Neural progenitor cell (in vitro differentiated cells): ENCODE measurements at places on chromosomes 12 and 14. TPM values are rescaled to one million over a fixed set of nuclear protein-coding genes. Genes with fewer than 3 reads are reported as not detected.

- no peaks in the 10 kb centered on the region for H3K4me1 ChIP-seq
- H3K36me3 ChIP-seq: no peaks in the 10 kb centered on the region
- H3K27me3 ChIP-seq: peaks cover 7% of the 10 kb centered on the region
- no peak overlapping the region for H3K4me3 ChIP-seq
Measured at GRCh38 chr14:93944348-93945069, 17.4 kb downstream of the FAM181A start.

DNA sequence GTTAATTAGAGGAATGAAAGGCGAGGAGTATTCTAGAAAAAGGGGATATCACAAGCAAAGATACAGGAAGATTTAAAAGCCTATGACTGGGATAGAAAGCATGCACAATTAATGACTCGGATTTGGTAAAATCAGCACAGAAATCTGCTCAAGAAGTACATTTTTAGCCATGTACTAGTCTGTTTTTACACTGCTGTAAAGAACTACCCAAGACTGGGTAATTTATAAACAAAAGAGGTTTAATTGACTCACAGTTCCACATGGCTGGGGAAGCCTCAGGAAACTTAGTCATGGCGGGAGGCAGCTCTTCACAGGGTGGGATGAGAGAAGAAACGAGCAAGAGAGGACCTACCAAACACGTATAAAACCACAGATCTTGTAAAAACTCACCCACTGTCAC, 716.3 kb upstream of the MDGA2 start:
- peaks cover 4% of the 10 kb centered on the region for H3K4me1 ChIP-seq
- DNase-seq: no peak
- no peak overlapping the region for H3K27ac ChIP-seq
- no peak overlapping the region for H3K4me3 ChIP-seq
- H3K36me3 ChIP-seq: no peaks in the 10 kb centered on the region
- H3K27me3 ChIP-seq: no peaks in the 10 kb centered on the region

DNA sequence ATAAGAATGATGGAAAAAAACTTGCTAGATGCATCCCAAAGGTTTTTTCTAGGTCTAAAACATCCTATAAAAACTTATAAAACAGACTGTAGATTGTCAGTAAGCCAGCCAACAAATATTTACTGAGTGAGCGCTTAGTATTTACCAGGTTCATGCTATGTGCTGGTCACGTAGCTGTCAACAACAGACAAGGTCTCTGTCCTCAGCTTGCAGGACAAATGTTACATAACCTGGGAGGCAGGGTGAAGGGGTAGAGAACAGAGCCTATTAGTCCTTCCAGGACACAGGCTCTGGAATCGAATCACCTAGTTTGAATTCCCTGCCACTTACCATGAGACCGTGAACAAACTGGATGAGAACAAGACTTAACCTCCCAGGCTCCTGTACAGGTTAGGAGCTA, 6.4 kb downstream of the NFYB start:
- H3K27me3 ChIP-seq: no peaks in the 10 kb centered on the region
- H3K4me1 ChIP-seq: peaks cover 17% of the 10 kb centered on the region
- no peak for DNase-seq
- H3K36me3 ChIP-seq: peaks cover 22% of the 10 kb centered on the region

GRCh38 chr12:132603240-132604150, 6.9 kb downstream of the LRCOL1 start:
- no peak overlapping the region for H3K4me3 ChIP-seq
- DNase-seq: no peak
- H3K27me3 ChIP-seq: peaks cover 99% of the 10 kb centered on the region
- H3K36me3 ChIP-seq: no peaks in the 10 kb centered on the region

GRCh38 chr12:46571608-46572007, 199.0 kb upstream of the SLC38A2 start:
- no peaks in the 10 kb centered on the region for H3K27me3 ChIP-seq
- H3K36me3 ChIP-seq: no peaks in the 10 kb centered on the region
- H3K4me1 ChIP-seq: no peaks in the 10 kb centered on the region
- no peak overlapping the region for H3K4me3 ChIP-seq
- H3K27ac ChIP-seq: no peak overlapping the region

DNA sequence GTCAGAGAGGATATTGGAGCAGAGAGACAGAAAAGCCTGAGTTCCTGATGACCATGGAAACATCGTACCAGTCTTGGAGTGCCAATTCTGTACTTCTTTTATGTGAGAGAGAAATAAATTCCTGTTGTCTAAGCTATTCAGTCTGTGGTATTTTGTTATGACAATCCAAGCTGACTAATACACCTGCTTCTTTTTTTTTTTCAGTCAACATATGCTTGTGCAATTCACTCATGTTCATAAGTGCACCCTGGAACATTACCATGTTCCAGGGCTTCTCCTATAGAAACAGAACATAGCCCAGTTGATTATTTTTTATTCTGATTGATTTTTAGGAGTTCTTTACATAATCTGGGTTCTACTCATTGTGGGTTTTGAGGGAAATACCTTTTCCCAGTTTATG, 1.7 kb upstream of the CHPT1 start:
- H3K27ac ChIP-seq: no peak overlapping the region
- peaks cover 42% of the 10 kb centered on the region for H3K27me3 ChIP-seq

DNA sequence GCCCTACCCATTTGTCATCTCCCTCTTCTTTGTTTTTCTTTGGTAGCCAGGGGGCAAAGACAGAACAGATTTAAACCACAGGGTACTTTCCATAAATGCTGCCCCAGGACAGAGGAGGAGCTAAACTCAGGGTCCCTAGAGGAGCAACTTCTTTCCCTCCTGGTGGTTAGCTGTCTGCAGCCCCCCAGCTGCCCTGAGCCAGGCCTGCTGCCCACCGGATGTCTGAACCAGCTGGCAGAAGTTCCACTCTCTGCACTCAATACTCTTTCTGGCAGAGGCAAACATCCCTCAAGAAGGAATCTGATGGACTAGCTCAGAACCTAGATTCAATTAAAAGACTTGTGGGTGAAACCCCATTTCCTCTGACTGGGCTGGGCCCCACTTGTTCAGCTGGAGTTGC, 10.7 kb downstream of the VDR start:
- H3K27me3 ChIP-seq: peaks cover 15% of the 10 kb centered on the region
- H3K4me3 ChIP-seq: no peak overlapping the region
- DNase-seq: no peak
- no peak overlapping the region for H3K27ac ChIP-seq

GRCh38 chr12:9626291-9626690, 18.6 kb upstream of the KLRB1 start:
- no peaks in the 10 kb centered on the region for H3K36me3 ChIP-seq
- H3K4me1 ChIP-seq: no peaks in the 10 kb centered on the region
- H3K27ac ChIP-seq: no peak overlapping the region
- no peak for DNase-seq
- H3K27me3 ChIP-seq: no peaks in the 10 kb centered on the region

DNA sequence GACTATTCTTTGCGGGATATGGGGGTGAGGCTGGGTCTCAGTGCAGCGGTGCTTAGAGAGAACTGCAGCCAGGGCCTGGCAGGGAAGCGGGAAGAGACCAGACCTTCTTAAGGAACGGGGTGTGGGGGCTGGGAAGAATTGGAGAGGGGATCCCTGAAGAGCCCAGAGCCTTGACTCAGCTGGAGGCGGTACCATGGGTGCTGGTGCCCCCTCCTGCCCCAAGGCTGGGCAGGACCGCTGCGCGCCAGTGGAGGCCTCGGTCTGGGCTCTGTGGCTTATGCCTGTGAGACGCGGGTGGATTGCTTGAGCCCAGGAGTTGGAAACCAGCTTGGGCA, 1.3 kb upstream of the RNU7-1 start:
- peaks cover 25% of the 10 kb centered on the region for H3K4me1 ChIP-seq
- H3K4me3 ChIP-seq: no peak overlapping the region
- no peaks in the 10 kb centered on the region for H3K36me3 ChIP-seq
- no peak for DNase-seq

- H3K36me3 ChIP-seq: no peaks in the 10 kb centered on the region
- peak overlapping the region; percentile 53 for H3K27ac ChIP-seq
- peaks cover 26% of the 10 kb centered on the region for H3K4me1 ChIP-seq
- H3K27me3 ChIP-seq: no peaks in the 10 kb centered on the region
- H3K4me3 ChIP-seq: no peak overlapping the region
- peak; percentile 48 for DNase-seq
Measured at GRCh38 chr14:24379907-24380730, 12.1 kb downstream of the NFATC4 start.

DNA sequence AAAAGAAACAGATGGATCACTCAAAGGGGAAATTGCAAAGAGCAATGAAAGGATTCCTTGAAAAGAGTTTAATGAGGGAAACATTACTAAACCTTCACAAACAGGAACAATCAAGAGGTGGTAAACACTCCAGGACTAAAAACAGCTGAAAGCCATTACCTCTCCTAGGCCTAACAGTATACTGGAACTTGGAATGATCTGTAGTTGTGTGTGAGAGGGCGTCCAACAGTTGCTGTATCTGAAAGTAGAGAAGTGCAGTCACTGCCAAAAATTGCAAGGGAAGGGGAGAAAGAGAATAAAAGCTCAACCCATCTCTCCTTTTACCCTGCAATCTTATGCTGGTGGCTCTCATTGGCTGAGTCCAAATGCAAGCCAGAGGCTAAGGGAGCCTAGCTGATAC, 17.0 kb upstream of the MIS18BP1 start:
- H3K27ac ChIP-seq: no peak overlapping the region
- no peaks in the 10 kb centered on the region for H3K4me1 ChIP-seq
- DNase-seq: no peak
- H3K4me3 ChIP-seq: no peak overlapping the region
- no peaks in the 10 kb centered on the region for H3K36me3 ChIP-seq

DNA sequence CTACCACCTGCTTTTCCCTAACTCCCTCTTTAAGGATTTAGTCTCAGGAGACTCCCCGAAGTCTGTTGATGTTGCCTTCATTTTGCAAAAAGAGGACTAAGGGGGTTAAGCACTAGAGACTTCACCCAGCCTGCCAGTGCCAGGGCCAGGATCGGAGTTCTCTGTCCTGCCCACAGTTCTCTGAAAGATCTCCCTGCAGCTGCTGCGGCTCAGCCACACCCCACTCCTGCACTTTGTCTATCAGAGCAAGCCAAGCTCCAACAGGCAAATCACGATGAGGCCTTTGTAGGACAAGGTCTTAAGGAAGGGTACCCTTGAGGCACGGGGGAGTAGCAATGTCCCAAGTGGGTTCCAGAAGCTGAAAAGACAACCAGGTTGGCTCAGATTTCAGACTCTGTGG, 148.8 kb upstream of the EGLN3 start:
- no peaks in the 10 kb centered on the region for H3K36me3 ChIP-seq
- DNase-seq: no peak
- no peaks in the 10 kb centered on the region for H3K27me3 ChIP-seq
- no peak overlapping the region for H3K4me3 ChIP-seq
- H3K4me1 ChIP-seq: peaks cover 19% of the 10 kb centered on the region

DNA sequence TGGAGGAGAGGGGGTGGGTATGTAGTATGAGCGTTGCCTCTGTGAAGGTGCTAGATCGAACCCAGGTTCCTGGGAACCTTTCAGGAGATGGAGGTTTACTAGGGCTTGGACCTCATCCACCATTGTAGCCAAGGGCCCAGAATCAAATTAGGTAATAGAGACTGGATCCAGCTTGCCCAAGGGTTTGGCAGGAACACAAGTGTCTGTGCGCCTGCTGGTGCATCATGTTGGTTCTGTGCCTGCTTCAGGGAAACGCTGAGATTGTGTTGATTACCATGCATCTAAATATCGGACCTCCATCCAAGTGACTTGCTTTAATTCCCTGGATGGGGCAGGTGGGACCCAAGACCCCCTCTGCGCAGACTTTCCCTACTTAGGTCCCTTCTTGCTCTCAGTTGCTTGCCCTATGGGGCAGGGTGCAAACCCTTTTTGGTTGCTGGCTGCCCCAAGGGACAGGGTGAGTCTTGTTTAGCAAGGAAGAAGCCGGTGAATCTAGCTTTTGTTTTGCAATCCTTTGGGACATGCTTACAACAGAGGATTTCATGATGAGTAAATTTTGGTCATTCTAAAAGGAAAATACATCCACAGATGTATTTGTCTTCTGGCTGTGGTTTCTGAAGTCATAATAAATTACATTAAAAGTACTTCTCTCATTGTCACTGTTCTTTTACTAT, 189.8 kb upstream of the PRICKLE1 start:
- DNase-seq: no peak
- H3K4me1 ChIP-seq: no peaks in the 10 kb centered on the region
- no peaks in the 10 kb centered on the region for H3K36me3 ChIP-seq
- H3K27ac ChIP-seq: no peak overlapping the region
- H3K4me3 ChIP-seq: no peak overlapping the region

DNA sequence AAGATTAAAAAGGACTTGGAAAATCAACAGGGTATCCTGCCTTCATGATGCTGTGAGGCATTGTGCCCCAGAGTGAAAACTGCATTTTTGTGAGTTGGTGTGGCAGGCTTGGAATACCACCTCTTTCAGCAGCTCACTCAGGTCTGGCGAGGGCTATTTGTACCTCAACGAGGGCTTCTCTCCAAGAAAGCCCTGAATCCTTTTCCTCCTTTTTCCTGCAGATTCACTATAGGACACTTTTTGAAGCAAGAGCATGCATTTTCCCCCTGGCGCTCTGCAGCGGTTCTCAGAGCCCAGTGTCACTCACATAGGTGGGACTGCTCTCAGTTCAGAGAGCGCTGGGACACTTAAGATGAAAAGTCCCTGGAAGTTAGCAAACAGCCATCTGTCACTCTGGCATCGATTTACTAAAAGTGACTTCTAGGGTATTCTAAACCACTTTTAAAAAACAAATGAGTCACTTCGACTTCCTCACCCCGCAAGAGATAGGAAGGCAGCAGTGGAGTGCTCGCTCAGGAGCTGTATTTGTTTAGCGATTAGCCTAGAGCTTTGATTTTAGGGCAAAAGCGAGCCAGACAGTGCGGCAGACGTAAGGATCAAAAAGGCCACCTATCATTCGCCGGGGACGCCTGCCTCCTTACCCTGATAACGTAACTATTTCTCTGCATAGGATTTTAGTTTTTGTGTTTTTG, 782 bp upstream of the LGR5 start:
- no peak overlapping the region for H3K27ac ChIP-seq
- H3K36me3 ChIP-seq: no peaks in the 10 kb centered on the region
- peak; percentile 47 for DNase-seq
- H3K4me3 ChIP-seq: peak overlapping the region; percentile 62
- H3K27me3 ChIP-seq: peaks cover 71% of the 10 kb centered on the region
- H3K4me1 ChIP-seq: peaks cover 16% of the 10 kb centered on the region

The PTPRR gene
- total RNA-seq: 0.19 TPM in 1 of 2 replicates, not detected in the other

The TAS2R30 gene
- 7.9 and 13.1 TPM in 2 replicates for total RNA-seq

The ANO4 gene
- 0.65 TPM in 1 of 2 replicates, not detected in the other for total RNA-seq
